ENCODE measurements at places on chromosomes 4 and X.
A peak's percentile ranks its signal among the peaks of the same experiment; 100 is the strongest.

- no peak for DNase-seq
Measured at GRCh38 chr4:163558539-163559044, 64.1 kb downstream of the TMA16 start.

DNA sequence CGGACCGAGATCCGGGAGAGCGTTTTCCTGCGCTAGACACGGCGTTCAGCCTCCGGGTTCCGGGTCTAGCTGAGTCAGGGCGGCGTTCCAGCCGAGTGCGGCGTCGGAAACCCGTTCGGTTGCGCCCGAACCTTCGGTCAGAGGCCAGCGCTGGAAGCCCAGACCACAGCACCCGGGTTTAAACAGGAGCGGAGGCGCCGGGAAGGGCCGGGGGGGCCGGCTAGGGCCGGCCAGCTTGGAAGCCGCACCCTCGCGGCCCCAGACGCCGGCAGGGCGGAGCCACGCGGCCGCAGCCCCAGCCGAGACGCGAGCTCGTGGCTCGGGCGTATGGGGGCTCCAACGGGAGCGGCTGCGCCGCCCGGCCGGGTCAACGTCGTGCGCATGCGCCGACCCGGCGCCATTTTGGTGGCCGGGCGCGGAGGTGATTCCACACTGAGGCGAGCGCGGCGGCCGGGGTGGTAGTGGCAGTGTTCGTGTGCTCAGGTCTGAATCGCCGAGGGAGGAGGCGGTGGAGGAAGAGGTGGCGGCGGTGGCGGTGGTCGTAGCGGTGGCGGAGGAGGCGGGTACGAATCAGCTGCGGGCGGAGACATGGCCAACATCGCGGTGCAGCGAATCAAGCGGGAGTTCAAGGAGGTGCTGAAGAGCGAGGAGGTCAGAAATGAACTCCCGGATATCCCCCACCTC lies at the start of gene UBE2K:
UBE2K (plus strand) TSS at position 397 of the 684 bp plus-strand sequence; CDS start at position 589, 192 bp downstream.
- peak; percentile 89 for DNase-seq

DNA sequence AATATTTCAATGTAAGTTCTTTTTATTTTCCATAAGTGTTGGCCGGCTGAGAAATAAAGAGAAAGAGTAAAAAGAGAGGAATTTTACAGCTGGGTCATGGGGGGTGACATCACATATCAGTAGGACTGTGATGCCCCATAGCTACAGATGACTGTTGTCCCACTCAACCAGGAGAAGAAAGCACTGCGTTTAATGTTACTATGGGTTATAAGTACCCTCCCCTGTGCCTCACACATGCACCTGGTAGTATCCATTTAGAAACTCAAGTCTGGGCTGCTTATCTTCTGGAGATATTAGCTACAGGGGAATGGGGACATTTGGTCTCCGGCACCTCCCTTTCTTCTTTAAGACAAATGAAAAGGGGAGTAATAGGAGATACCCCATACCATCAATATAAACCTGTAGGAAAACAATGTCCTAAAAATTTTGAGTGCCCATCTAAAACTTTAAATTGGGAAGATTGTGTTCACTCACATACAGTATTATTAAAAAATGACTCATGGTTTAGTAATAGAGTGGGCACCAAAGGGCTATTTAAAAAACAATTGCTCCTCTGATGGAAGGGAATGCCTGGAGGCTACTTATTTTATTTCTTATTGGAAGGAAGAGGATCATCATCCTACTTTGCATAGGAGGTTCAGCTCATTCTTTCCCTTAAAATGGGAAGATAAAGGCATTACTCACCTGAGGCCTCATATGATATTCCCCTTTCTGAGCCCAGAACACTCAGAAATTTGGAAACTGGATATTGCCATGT lies 18.2 kb downstream of the UGT2B11 start:
- DNase-seq, result no peak

DNA sequence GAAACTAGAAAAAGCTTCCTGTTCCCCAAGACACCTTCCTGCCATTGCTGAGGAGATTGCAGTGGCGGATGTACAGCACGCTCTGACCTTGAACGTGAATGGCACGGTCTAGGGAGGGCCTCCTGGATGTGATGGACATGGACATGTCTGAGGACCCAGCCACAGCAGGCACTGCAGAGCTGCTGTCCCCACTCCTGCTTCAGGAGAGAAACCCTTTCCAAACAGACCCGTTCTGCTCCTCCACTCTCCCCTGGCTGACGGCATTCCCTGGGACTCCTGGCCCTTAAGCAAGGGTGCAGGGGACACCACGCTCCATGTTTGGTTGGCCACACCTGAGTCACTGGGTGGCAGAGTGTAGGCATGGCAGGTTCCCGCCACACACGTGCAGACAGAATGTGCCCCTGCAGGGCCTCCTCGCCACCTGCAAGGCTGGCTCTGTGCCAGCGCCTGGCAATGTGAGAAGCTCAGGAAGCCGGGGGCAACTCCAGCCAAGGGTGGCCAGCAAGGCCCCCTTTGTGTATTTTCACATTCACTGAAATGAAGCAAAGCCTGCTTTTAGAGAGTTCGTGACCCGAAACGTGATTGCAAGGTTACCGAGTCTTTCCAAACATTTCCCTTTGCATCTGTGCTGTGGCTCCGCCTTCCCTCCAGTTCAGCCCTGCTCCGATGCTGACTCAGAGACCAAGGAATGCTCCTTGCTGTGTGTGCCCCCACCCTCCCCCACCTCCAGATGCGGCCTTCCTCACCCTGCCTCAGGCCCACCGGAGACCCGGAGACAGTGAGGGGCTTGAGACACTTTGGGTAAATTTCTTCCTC lies 46.1 kb downstream of the HTRA3 start:
- peak; percentile 85 for DNase-seq

- DNase-seq, result peak; percentile 32
Measured at GRCh38 chr4:29277381-29277780, 1442.8 kb upstream of the PCDH7 start.

GRCh38 chr4:147971116-147971515 lies 239.2 kb downstream of the ARHGAP10 start:
- no peak for DNase-seq

- DNase-seq, result peak; percentile 59
Measured at GRCh38 chr4:19947349-19947748, 304.4 kb upstream of the SLIT2 start.
